ENCODE measurements at places on chromosomes 12 and 14.

GRCh38 chr14:32823706-32824105 is 115.0 kb upstream of the NPAS3 start:
- no peak for DNase-seq

GRCh38 chr12:45008211-45008610 is 42.7 kb downstream of the DBX2 start:
- DNase-seq: no peak

DNA sequence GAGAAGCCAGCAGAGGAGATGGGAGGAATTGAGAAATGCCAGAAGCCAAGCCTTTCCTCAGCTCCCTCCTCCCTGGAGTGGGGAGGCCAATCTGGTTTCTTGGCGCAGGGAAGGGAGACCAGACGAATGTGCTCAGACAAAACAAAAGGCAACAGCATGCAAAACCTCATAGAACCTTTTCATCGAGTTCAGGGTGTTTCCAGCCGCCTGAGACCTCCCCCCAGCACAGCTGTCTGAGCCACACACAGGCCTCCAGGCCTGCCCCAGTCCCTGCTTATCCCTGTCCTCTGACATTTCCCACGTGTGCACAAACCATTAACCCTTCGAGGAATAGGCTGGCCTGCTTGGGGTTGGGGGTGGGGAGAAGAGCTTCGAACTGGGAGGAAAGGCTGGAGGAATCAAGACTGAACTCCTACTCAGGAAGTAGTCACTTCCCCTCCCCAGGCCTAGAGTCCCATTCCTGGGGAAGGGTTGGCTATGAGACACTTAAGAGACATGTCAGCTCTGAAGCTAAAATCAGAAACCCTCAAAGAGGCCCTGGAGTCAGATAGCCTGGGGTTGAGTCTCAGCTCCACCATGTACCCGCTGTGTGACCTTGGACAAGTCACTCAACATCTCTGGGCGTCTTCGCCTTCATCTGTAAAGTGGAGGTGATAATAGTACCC is 10.7 kb downstream of the TBX3 start:
- peak; percentile 85 for DNase-seq

GRCh38 chr14:73776194-73776537 is 62.0 kb upstream of the PNMA1 start:
- no peak for DNase-seq

DNA sequence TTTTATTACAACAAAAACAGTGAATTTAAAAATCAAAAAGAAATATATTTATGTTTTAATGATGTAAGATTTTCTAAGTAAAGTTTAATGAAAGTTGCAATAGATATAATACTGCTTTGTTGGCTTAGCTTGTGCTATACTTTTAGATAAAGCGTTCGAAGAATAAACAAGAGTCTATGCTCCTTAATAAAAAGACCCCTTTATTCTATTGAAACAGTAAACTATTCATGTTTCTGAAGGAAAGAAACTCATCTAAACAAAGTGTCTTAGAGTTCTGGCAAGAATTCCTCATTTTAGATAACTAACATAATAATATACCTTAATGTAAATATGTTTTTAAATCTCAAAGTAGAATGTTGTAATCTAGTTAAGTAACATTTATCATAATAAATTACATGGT is 179.0 kb downstream of the RASSF9 start:
- no peak for DNase-seq

DNA sequence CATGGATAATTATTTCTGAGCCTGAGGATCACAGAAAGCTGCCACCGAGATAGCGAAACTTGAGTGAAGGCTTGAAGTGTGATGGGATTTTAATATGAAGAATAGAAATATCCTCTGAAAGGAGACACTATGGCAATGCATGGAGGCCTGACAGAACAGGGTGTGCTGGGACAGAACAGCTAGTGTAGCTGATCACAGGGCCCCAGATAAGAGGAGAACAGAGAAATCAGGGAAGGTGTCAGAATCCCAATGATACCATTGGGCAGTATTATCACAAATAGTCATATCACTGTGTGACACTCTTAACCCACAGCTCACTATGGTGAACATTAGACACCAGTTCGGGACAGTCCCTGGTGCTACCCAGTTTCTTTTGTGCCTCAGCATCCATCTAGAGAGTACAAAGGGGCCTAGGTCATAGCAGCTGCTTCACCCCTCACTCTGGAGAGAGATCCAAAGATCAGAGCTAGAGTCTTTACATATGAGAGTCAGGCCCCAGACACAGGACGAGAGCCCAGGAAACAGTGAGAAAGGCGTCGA is 506 bp upstream of the OR10P1 start:
- DNase-seq: no peak

- no peak for DNase-seq
Observed at GRCh38 chr14:61575551-61576150, 119.7 kb upstream of the HIF1A start.

DNA sequence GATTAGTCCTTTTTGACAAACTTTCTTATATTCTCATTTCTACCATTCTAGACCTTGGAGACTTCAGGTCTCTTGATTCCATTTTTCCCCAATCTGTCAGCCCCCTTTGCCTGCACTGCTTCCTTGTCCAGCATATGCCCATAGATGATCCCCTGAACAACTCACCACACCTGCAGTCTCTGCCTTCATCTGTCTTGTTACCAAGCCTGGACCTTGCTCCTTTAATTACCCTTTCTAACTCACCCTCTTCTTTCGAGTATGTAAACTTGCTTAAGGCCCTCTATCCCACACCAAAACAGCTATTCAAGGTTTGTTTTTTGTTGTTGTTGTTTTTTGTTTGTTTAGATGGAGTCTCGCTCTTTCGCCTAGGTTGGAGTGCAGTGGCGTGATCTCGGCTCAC is 9.6 kb downstream of the COX14 start:
- no peak for DNase-seq

- no peak for DNase-seq
Observed at GRCh38 chr12:104507672-104508071, 50.9 kb downstream of the CHST11 start.

DNA sequence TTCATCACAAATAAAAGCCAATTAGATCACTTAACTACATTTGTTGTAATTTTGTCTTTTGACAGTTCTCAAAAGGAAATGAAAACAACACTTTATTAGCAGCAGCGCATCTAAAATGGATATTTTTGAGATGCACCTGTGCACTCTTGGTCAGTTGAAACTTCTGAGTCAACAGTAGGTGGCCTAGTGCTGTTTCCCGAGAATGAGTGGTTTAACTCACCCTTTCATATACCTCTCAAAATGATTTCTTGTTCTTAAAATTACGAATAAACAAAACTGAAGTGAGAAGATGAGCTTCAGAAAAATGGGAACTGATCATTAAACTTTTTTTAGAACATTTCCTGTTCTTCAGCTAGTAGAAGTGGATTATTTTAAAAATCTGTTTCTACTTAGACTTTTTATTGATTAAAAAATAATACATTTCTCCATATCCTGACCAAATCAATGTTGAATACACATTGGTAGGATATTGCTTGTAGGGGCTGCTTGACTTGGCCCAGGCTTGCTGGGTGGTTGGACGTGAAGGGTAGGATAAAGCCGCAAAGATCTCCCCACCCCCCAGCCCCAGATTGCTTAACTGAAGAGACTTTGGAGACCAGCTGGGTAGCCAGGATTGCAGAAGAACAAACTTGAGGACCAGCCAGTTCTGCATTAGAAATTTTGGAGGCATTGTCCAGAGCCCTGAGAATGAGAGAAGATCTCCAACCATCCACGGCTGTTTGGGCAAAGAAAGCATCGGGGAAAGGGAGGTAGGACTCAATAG is 22.3 kb upstream of the STK38L start:
- no peak for DNase-seq

DNA sequence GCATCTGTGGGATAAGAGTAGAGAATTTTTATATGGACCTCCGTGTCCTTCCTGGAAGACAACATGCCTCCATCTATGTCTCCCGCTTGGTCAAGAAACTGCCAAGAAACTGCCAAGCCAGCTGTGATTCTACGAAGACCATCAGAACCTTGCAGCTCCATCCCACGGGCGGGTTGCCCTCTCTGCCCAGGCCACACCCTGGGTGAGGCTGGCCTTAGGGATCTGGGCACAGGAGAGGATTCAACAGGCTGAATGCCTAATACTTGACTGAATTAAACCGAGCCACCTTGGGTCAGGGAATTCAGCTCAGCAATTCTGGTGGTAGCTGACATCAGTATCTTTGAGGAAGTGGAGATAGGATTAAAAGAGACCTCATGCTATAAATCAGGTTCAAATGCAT is 37.8 kb upstream of the FOS start:
- DNase-seq: no peak

GRCh38 chr14:93987376-93987775 is 9.7 kb upstream of the CCDC197 start:
- no peak for DNase-seq

- DNase-seq: peak; percentile 86
Observed at GRCh38 chr14:39368261-39368959, 63.8 kb downstream of the FBXO33 start.

- no peak for DNase-seq
Observed at GRCh38 chr12:67299926-67300325, 30.8 kb downstream of the CAND1 start.

DNA sequence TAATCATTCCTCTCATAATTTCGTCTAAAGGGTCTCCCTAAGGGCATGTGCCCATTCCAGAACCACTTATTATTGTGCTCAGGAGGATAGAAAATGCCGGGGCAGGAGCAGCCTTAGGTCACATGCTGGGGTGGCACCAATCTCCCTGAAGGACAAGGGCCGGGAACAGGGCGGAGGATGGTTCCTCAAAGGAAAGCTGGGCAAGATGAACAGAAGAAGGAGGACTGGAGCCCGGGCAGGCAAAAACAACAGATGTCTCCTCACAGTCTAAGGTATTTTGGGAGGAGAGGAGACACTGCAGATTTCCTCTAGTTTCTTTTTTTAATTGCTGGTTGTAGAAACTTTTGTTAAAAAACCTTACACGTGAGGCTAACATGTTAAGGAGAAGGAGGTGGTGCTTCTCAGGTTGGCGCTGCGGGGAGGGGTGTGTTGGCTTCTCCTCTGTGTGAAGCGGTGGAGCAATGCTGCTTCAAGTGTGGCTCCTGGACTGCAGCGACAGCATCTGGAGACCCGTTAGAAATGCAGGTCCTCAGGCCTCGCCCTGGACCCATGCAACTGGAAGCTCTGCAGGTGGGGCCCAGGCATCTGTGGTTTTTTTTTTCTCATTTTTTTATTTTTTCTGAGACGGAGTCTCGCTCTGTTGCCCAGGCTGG is 164.8 kb downstream of the AACS start:
- DNase-seq: no peak

DNA sequence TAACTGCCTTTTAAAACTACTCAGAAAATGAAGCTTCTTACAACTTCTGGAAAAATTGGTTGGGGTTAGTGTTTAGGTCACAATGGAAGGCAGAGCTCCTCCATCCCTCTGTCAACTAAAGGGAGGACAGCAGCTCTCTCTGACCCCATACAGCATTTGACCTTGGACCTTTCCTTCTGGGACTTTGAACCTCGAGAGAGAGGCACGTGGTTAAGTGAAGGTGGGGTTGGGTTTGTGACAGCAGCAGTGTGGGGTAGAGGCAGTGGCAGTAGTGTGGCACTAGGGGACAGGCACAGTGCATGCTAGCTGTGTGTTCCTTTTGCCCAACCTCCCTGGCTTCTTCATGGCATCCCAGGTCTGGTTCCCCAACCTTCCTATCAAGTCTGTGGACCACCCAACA is 9.4 kb upstream of the C12orf75 start:
- DNase-seq: no peak

GRCh38 chr14:103116636-103117035 is 6.6 kb upstream of the TNFAIP2 start:
- DNase-seq: no peak

DNA sequence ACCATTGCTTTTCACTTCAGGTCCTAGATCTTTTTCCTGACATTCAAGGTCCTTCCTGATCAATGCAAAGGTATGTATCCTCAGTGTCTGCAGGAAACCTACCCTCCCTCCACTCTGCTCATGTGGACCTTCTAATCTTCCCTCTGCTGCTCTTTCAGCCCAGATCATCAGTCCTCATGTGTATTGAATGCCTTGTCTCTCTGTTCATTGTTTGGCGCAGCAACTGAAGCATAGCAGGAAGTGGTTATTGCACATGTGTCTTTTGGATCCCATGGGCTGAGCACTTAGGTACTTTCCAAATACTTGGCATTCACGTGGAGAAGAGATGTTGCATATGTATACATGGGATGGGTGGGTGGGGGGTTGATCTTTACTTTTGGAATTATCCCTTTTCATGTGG is 4.3 kb upstream of the NIN start:
- DNase-seq: peak; percentile 61

GRCh38 chr12:105798256-105798845 is 340.4 kb downstream of the NUAK1 start:
- DNase-seq: no peak

GRCh38 chr14:36857136-36857535 is 195.5 kb downstream of the PAX9 start:
- DNase-seq: no peak

DNA sequence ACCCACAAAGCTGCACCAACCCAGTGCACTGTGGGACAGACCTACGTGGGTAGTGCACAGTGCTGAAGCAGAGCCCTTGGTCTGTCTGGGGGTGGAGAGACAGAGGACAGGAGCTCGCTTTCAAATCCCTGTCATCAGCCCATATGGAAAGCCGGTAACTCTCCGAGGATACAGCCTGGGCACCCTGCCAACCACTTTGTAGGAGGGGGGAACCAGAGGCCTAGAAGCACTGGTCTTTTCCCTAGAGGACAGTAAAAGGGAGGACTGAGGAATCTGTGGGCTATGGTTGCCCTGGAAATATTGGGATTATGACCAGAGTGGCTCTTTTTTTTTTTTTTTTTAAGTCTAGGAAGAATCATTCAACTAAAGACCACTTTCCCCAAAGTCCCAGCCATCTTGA is 74.3 kb downstream of the MAP3K9 start:
- DNase-seq: peak; percentile 13

- no peak for DNase-seq
Observed at GRCh38 chr12:125564753-125565152, 499.5 kb downstream of the AACS start.

DNA sequence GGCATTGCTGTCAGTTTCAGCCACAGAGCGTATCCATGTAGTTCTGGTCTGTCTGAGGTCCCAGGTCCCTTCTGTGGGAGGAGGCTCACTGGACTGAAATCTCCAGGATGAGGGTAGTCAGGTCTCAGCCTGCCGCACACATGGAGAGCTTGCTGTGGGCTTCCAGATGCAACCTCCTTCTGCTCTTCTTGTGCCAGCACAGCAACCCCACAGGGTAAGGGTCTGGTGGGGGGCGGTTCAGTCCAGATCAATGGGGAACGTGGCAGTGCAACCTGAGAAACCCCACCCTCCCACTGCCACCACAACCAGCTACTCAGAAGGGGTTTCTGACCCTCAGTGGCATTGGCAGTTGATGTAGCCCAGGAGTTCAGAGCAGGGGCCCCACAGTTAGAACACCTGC is 61.2 kb downstream of the BEGAIN start:
- no peak for DNase-seq

All from fibroblast of pulmonary artery (primary cell).